ENCODE measurements at places on chromosomes 4 and X.

DNA sequence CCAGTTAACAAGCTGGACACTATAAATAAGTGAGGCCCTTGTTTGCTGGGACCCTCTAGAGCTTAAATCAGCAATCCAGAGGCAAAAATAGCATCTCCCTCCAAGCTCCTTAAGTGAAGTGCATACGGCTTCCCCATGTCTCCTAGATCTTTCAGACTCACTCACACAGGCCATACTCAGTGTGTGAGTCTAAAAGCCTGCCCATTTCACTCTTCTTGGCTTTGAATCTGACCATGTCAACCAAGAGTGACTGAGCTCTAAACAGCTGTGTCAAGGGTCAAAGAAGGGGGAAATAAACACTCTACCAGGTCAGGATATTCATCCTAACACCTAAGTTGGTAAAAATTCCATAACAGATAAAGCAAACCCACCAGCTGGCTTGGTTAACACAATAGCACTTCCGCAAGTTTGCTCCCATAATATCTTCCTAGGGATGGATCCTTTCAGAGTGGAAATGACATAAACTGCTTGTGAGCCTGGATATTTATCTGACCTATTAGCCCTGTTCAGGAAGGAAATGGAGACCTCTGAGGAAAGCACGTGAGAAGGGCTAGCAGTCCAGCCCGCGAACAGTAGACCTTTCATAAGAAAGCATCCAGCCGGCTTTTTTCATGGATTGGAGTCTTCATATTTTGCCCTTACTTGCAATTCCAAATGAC, 65.6 kb downstream of the MID1 start:
- DNase-seq: no peak

GRCh38 chr4:67604749-67605148, 46.2 kb downstream of the STAP1 start:
- DNase-seq: no peak

GRCh38 chr4:68927165-68927564, 24.4 kb downstream of the UGT2A3 start:
- DNase-seq: no peak

- DNase-seq: no peak
These were observed 29.1 kb downstream of the CENPE start for GRCh38 chr4:103168993-103169392.

DNA sequence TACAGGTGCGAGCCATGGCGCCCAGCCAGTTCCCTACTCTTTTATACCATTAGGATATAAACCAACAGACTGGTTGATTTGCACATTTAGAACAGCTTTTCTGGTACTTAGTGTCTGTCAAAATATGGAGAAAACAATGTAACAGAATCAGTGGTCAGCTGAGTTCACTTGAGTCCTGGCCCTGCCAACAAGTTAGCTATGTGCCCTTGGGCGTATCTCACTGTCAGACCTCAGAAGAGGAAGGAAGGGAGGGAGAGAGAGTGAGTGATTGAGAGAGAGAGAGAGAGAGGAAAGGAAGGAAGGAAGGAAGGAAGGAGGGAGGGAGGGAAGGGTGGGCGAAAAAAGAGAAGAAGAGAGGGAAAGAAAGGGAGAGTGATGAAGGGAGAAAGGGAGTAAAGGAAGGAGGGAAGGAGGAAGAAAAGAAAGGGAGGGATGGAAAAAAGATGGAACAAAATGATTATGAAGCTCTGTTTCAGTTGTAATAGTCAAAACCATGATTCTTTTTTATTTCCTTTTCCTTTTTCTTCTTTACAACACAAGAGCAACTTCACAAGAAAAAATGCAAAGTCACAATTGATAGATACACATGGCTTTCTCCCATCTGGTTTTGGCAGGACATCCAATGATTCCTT, 55.7 kb upstream of the PDGFRA start:
- no peak for DNase-seq

DNA sequence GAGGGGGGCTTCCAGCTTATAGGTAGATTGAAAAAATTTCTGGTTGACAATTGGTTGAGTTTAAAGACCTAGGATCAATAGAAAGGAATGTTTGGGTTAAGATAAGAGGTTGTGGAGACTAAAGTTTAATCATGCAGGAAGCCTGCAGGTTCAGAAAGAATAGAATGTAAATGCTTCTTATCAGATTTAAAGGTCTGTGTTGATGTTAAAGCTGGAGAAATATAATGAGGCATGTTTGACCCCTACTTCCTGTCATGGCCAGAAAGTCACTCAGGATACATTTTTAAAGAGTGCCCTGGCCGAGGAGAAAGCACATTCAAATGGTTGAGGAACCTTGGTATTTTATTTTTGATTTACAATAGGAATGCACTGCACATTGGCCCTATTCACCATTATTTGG, 3.9 kb upstream of the RRAGB start:
- DNase-seq: no peak

DNA sequence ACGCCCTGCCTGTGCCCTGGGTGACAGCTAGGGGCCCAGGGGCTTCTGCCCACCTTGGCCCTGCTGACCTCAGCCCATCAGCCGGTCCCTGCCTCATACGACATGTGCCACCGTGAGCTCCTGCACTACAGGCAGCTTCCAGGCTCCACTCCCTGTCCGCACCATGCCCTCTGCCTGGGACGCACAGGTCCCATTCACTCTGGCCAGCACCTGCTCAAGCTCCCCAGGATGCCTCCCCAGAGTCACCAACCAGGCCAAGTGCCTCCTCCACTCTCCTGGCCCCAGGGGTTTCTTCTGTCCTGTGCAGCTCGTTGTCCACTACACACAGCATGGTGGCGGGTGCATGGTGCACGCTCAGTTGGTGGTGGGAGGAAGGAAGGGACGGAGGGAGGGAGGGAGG, 20.2 kb upstream of the MRFAP1 start:
- no peak for DNase-seq

- no peak for DNase-seq
These were observed 37.0 kb upstream of the AREG start for GRCh38 chr4:74407891-74408290.

DNA sequence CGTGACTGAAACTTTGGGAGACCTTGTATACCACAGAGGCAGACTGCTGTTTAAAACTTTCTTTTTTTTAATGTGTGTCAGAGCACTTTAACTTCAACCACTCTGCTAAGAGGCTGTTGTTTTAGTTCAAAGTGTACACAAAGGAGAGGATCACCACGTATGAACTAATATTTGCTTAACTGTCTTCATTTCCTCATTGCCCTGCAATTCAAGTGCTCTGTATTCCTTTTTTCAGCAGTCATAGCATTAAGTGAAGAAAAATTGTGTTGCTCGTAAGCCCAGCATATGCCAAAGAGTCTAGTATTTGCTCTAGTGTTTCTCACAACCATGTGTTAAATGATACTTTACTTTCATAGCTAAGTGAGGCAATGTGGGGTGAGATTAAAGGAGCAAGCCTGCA, 63.0 kb upstream of the HHIP start:
- no peak for DNase-seq

DNA sequence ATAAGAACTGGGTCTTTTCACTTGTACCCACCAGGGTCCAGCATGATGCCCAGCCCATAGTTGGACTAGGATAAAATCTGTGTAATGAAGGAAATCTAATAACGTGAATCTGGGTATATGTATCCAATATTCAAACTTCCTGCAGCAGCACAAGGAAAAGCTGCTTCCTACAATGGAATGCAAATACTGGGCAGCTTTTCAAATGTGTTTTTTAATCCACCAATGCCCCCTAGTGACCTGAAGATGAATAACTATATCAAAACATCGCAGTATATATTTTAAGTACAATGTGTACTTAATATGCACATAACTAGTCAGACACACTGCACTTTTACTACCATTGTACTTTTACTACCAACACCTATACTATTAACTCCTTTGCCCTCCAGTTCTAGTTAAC, 5.3 kb downstream of the APOO start:
- DNase-seq: no peak

DNA sequence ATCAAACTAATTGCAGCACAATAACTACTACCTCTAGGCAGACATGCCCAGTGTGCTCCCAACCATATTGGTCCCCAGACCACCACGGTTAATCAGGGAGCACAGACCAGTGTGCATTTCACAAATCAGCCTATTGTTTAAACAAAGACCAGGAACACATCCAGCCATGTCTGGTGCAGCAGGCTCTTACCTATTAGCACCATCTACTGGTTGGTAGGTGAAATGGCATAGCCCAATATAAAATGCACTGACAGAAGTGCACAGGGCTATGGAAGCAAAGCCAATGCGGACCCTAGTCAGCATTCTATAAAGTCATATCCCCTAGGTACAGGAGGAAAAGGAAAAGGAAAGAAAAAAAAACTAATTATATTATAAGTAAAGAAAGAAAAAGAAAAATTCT, 15.5 kb upstream of the CYLC1 start:
- no peak for DNase-seq

DNA sequence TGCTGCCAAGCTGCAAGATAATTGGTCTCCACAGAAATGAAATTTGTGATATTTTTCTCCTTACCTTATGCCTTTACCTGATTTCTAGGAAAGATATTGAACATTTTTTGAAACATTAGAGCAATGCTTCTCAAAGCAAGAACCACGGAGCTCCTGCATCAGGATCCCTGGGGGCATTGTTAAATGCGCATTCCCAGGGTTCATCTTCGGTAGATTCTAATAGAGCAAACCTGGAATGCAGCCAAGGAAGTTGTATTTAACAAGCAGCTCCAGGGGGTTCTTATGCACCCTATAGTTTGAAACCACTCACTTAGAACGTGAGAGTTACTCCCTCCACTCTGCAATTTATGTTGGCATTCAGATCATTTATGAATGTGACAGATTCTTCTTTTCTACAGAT, 126.2 kb downstream of the SLC39A8 start:
- no peak for DNase-seq

- no peak for DNase-seq
These were observed 20.8 kb downstream of the IRF2 start for GRCh38 chr4:184453365-184454160.

GRCh38 chr4:152054731-152055130, 293.9 kb upstream of the GATB start:
- DNase-seq: no peak

GRCh38 chr4:155603360-155603891, 63.2 kb upstream of the GUCY1A1 start:
- DNase-seq: no peak

DNA sequence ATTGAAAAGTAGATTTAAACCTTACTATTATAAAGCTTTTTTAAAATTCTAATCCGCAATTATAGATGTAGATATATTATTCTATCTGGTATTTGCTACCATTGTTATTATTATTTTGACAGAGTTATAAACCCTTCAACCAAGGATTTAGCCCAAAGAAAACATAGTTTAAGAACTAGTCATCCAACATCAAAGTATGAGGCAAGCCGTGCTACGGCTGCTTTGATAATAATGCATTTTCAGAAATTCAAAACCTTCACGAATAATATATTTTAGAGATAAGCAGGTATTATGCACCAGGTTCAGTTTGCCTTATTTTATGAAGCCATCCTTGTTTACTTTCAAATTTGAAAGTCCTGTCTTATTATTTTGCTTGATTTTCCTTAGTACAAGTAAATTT, 1501.7 kb downstream of the RAPGEF2 start:
- no peak for DNase-seq

- DNase-seq: no peak
These were observed 1715.2 kb upstream of the TENM3 start for GRCh38 chr4:180528003-180528402.

GRCh38 chr4:174420316-174420715, 102.0 kb downstream of the HPGD start:
- no peak for DNase-seq

DNA sequence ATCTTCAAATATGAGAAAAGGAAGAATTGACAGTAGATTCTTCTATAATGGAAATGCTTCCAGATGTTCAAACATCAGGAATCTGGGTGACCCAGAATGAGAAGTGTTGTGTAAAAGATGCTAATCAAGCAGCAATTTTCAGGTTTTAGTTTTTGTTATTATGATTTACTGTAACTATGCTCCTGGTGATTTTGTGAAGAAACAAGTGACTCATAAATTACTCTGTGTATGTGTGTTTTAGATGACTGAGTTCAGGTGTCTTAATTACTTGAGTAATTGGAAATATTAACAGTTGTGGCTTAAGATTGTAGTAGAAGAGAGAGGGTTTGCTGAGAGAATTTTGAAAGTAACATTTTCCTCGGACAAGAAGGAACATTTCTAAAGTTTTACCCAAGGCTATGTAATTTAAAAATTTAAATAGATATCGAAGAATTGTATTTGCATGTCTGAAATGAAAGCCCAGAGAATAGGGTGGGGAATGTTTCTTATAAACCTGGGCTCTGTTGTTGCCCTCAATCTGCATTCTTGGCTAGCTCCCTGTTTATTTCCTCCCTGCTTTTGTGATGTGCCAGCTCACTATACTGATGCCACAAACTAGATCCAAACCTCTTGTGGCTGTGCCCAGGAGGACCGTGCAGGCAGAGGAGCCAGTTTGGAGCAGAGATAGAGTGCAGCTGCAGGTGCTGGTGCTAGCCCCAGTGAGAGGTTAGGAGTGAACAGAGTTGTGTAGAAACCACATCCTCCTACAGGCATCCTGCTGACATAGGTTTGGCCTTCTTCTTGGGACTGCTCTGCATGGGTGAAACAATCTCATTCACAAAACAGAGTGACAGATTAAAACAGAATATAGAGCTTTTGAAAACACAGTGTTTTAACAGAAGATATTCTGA, 25.4 kb upstream of the TNIP3 start:
- DNase-seq: peak; percentile 18

DNA sequence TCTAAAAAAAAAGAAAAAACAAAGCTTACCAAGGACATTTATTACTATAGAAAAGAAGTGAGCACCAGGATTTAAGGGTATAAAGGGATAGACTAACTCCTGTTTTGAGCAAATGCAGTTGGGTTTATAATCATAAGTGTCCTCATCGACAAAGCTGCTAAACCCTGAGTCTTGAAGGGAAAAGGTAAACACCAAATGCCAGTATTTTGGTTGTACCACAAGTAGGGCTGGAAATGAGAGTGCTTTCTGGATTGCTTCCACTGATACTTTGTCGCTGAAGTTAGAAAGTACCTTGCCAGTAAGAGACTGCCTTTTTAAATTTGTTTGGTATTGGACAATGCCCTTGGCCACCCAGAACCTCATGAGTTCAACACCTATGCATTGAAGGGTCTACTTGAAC, 53.7 kb downstream of the WDFY3 start:
- no peak for DNase-seq

DNA sequence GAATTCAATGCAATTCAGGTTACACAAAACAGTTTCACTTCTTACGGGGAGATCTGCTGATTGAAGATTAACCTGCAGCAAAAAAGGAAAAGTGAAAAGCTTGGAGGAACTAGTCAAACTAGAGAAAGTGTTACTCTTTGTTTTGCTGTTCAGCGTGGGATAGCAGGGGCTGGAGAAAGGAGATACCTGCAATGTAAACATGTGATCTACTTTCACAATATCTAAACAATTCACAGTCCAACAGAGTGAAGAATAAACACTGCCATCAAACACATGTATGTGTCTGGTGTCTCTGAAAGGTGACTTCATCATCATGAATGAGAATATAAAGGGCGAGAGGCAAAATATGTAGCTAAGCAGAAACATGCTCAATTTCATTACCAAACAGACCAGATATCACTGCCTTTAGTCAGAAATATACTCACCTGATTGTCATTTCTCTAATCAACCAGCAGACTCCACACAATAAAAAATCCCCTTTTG, 26.4 kb downstream of the NIPAL1 start:
- no peak for DNase-seq
